Cerebellum (tissue), 4 donors: ENCODE measurements at places on chromosomes 16 and 17.

DNA sequence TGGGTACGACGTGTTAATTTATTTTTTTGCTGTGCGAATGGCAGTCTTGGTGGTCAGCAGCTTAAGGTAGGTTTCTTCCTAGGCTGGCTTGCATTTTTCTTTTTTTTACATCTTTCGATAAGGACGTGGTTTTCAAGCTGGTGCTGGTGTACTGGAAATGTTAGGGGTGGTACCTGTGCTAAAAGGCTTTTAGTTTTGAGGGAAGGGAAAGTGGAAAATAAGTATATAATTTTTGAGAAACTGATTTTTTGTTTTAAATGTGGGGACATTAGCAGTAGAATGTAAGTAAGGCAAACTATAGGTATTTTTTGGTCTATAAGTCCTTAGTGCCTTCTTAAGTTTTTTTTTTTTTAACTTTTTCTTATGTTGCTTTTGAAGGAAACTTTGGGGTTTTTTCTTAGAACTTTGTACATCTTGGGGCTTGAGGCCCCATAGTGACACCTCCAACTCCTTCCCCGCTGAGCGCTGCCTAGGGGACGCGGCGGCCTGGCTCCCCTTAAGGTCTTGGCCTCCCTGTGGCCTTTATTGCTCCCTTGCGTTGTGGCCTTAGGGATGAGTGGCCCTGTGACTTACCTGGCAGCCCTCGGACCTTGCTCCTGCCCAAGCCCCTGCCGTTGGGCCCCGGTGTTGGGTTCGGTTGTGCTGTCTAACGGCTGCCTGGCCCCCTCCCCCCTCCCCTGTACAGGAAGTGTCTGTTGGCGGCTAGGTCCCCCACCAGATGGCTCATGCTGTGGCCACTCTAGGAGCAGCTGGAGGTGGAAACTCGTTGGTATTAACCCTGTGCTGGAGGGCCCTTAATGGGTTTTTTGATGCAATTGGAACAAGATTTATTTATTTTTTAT is 88.0 kb upstream of the RPRML start:
- DNase-seq, result peak; percentile 91

GRCh38 chr16:4347010-4347409 is 4.1 kb downstream of the PAM16 start:
- no peak for DNase-seq

- DNase-seq, result no peak
Observed at GRCh38 chr17:72379516-72379915, 258.7 kb downstream of the SOX9 start.

GRCh38 chr17:72359811-72360210 is 239.0 kb downstream of the SOX9 start:
- no peak for DNase-seq

- no peak for DNase-seq
Observed at GRCh38 chr17:55427587-55427882, 5.9 kb upstream of the MMD start.

DNA sequence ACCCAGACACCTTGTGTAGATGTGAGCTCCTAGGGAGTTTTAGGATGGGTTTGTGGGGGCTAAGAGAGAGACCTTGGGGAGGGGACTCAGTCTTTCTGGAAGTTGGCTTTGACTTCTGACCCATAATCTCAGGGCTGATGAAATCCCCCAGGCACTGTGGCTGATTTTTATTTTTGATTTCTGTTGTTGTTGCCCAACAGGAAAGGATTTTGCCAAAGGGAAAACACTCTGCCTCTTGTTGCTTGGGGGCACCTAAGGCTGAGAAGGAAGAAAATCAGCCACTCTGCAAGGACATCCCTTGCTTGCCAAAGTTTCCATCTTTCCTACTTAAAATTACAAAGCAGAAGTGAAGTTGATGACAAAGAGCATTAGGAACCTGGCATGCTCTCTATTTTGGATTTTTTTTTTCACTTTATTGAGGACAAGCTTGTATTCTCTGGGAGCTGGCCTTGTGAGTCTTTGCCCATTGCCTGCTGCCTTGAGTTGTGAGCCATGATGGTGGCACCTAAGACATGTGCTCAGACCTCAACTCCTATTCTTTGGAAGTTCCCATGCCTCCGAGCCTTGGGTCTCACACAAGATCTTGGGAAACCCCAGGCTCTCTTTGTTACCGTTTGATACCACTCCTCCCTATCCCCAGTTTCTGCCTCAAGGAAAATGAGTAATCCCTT is 3.2 kb upstream of the C1QTNF1 start:
- DNase-seq, result no peak
